ENCODE measurements at places on chromosomes 1 and 21.
A peak's percentile ranks its signal among the peaks of the same experiment; 100 is the strongest.

GRCh38 chr21:27557356-27557755, 590.5 kb upstream of the ADAMTS5 start:
- no peak for DNase-seq

DNA sequence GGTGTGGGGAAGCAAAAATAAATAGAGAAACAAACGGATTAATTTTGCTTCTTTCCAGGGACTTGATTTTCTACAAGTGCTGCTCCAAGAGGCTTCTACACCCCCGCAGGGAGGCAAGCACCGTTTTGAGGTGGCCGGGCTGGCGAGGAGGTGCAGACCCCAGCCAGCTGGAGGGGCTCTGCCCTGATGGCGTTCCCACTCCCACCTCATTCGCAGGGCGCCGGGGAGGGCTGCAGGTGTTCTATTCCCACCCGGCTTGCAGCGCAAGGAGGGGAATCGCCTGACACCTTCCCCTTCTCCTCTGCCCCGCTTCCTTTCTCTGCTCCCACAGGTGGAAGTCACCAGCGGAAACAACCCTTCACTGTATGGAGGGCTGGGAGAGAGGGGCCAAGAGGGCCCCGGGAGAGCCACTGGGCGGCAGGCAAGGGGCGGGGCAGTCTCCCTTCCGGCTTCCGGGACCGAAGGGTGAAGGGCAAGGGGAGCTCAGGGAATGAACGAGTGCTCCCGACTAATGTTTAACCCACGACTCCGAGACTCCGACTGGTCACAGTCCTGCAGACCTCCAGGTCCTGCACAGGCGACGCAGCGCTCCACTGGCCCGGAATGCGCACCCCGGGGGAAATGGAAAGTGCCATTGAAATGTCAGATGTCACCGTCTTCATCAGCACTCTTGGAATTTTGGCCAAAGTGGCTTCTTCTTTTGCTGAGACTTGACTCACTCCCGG, 29.1 kb downstream of the TEX35 start:
- no peak for DNase-seq

DNA sequence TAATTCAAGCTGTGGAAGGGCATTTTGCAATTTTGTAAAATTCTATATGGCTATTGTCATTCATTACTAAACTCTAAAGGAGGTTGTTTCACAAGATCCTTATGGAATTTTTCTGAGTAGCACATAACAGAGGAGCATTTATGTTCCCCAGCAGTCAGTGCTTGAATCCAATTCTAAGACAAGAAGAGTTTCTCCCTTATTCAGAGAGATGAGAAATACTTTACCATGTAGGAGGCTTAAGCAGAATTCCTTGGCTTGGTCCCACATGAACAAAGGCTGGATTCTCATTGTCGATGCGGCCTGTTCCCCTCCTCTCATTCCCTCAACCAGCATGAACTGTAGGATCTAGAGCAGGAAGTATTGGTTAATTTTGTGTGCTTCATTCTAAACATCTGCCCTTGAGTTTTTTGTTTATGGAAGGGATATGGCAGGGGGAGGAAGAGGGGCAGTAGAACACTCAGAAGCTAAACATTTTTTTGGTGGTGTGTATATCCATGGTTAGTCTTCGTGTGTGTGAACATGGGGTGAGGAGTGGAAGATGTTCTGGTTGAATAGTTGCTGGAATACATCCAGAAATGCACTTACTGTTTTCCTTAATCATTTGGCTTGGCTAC, 74.3 kb downstream of the LAMC1 start:
- no peak for DNase-seq

GRCh38 chr1:59994302-59995198, 68.0 kb upstream of the CYP2J2 start:
- no peak for DNase-seq

DNA sequence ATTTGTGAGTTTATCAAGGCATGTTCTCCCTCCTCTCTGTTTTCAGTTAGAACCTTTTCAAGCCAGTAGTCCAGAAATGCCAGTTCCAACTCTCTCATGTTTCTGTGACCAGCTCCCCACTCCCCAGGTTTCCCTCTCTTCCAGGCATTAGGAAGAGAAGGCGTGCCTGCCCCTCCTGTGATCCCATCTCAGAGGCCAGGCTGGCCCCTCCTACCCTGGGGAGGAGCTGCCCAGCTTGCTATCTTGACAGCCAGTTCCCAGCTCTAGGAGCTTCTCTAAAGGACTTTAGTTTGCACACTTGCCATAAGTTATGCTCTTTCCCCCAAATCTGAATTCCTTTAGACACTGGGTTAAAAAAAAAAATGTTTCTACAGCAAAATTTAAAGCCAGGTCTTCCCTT, 8.9 kb downstream of the HYI start:
- no peak for DNase-seq

- DNase-seq = no peak
Measured at GRCh38 chr1:167983797-167984420, 47.0 kb upstream of the MPC2 start.

DNA sequence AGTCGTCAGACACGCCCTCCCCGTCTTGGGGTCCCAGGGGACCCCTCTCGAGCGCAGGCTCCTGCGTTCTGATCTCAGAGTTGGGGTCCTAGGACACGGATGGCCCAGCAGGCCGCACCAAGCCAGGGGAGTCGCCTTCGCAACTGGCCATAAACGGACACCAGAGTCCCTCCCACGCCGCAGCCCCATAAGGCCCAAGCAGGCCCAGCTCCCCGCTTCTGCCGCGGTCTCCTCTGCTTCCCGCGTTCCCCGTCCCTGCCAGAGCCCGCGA, 633 bp downstream of the DMRTA2 start:
- DNase-seq = no peak

DNA sequence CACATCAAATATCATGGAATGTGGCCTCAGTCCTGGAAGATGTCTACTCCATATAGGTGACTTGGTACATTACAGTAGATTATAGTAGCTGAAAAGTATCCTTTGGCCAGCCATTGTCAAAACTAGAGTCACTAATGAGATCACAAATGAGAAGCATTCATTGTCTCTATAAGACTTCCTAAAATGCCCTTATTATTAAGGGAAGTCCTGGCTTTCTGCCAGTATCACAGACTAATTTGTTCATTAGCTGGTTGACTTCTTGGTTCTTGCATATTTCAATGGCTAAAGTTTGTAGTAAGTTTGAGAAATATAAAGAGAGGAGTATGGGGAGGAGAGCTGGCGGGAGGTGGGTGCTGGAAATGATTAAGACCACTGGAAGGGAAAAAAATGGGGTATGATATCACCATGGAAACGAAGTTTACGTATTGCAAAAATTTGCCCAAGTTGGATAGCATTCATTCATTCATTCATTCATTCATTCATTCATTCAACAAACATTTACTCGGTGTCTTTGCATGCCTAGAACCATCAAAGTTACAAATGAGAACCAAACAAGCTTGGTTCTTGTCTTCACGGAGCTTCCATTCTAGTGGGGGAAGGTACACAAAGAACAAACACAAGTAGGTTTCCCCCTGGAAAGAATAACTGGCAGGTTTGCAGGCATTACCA, 11.7 kb upstream of the B3GALNT2 start:
- DNase-seq = no peak

- no peak for DNase-seq
Measured at GRCh38 chr1:164660775-164661174, 101.8 kb downstream of the PBX1 start.

- DNase-seq = no peak
Measured at GRCh38 chr21:40766381-40766780, 80.6 kb downstream of the DSCAM start.

DNA sequence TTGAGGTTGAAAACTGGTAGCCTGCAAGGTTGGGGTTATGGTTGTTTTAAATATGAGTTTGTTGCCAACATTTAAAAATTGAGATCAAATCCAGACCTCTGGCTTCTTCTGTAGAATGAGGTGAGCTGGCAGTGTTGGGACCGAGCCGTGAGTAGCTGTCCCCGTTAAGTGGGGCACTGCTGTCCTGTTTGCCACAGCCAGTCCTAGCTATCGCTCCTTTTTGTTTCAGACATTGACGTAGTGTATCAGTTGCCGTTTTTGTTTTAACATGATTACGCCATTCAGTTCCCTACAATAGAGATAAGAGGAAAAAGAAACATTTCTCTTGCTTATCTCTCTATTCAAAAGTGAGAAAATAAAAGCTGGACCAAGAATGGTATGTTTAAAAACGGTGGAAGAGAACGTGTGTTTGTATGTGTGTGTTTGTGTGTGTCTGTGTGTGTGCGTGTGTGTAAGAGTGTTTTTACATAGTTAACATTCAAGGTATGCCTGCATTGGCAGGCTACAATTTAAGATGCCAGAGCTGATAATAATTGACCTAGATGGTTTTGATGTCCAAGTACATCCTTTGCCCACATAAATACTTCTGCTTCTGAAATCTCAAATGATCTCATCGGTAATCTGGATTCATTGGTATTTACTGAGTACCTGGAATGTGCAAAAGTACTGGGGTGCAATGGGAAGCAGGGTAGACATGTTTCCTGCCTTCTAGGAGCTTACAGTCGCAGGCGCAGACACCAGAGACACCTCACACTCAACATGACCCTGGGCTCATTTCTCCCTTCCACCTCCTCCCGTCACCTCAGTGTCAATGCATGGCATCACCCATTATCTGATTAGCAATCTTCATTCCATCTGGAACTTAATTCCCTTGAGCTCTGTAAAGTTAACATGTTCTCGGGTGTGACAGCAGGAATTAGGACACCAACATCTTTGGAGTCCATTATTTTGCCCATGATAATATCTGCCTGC, 65.8 kb downstream of the HUNK start:
- DNase-seq = no peak

DNA sequence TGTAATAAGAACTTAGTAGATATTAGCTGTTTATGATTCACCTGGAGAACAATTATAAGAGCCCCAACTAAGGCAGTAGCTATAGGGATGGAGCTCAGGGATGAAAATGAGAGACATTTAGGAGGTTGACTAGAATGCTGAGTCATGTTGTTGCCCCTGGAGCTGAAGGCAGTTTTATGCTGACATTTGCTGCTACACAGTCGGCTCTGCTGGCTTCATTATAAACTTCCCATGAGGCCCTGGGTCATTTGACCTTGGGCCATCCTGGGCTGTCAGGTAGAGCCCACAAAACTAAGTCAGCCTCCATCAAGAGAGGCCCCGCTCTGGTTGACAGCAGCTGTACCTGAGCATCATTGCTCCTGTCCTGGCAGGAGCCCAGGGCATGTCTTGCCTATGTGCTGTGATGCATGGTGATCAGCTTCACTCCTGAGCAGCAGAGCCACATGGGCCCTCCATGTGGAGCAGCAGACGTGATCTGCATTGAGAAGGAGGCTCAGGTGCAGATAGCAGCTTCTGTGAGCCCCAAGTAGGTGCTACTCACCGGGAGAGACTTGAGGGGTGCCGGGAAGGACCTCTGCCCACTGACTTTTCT, 112.4 kb downstream of the TBX19 start:
- no peak for DNase-seq

DNA sequence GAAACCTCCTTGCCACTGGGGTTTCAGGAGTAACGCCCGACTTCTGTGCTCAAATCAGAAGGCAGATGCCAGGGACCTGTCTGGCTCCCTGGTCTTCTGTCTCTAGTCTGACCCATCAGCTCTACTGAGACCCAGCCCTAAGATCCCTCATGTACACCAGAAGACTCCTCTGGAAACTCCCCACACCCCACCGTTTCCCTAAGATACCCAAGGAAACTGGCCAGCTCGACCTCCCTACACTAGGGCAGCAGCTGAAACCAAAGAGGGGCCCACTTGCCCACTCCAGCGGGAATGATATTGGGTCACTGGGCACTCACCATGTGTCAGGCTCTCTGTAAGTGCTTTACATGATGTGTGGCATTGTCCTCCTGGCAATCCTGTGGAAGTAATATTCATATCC, 469 bp upstream of the S100A16 start:
- DNase-seq = no peak

GRCh38 chr1:88175120-88175630, 508.9 kb upstream of the PKN2 start:
- DNase-seq = no peak

DNA sequence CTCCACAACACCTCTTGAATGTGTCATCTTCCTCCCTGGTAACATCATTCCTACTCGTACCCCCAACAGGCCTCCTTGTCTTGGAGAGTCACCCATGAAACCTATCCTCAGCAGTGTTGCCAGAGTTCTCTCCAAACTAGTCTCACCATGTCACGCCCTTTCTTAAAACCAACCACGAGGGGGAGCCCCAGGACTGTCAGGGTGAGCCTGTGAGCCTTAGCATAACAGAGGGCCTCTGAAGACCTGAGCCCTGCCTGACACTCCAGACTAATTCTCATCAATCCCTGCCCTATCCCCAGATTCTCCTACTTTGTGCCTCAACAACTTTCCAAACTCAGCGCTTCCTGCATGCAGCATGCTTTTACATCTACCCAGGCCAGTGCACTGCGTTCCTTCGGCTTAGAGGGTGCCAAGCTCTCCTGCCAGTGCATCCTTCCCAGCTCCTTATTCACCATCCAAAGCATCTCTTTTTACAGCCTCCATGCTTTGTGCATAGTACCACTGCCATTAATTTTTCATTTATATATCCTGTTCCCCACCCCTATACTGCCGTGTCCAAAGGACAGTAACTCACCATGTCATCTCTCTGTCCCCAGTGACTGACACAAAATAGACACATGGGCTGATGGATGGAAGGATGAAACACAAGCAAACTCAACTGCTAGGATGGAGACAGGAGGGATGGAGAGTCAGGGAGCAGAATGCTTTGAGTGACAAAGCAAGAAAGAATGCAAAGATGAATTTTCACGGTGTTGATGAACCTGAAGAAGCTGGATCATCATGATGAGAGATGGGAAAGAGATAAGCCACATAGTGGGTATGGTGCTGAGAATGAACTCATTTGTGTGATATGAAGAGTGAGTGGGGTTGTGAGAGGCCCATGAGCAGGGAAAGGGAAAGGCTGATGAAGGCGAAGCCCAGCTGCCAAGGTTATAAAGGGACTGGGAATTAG, 34.0 kb downstream of the ZNF697 start:
- peak; percentile 52 for DNase-seq

GRCh38 chr1:9263276-9263855, 28.8 kb downstream of the H6PD start:
- DNase-seq = no peak
